ENCODE measurements at places on chromosomes 16 and 17. TPM values are rescaled to one million over a fixed set of nuclear protein-coding genes. Genes with fewer than 3 reads are reported as not detected.

- no peak for DNase-seq
Measured at GRCh38 chr16:65120831-65121721, 787 bp downstream of the CDH11 start.

DNA sequence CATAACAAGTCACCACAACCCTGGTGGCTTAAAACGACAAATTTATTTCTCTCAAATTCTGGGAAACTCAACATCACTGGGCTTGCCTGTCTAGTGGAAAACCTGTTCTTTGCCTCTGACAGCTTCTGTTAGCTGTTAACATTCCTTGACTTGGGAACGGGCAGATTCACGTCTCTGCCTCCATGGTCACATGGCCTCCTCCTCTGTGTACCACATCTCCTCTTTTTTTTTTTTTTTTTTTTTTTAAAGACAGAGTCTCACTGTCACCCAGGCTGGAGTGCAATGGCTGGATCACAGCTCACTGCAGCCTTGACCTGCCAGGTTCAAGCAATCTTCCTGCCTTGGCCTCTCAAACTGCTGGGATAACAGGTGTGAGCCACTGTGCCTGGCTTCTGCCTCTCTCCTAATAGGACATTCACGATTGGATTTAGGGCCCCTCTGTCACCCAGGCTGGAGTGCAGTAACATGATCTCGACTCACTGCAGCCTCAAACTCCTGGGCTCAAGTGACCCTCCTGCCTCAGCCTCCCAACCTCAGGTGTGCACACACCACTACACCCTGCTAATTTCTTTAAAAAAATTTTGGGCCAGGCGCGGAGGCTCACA is 11.7 kb upstream of the LLGL1 start:
- DNase-seq: no peak

GRCh38 chr17:337866-338265 is 14.7 kb downstream of the RPH3AL start:
- no peak for DNase-seq

- DNase-seq: no peak
Measured at GRCh38 chr17:27070836-27071235, 223.1 kb upstream of the WSB1 start.

DNA sequence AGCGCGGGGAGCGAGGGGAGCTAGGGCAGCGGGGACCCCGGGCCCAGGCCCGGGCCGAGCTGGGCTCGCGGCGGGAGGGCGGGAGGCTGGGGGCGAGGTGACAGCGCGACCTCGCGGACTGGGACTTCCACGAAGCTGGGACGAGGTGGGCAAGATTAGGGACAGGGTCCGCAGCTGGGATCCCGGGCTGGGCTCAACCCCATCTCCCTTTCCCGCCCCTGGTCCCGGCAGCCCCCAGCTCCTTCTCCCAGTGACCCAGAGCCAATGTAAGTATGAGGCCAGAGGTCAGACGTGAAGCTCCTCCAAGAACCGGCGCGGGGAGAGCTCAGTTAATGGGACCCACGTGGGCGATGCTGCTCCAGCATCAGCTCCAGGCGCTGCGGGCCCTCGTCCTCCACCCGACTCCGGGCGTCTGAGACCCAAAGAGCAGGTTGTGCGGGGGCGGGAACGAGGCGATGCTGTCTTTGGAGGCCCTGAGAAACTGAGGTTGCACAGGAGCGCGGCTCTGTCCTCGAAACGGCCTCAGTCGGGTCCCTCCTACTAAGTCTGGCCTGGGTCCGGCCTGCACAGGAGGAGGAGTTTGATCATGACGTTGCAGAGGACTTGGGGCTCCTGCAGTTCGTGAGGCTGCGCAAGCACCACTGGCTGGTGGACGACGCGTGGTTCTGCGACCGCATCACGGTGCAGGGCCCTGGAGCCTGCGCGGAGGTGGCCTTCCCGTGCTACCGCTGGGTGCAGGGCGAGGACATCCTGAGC is 585 bp downstream of the ALOX12 start:
- DNase-seq: no peak

GRCh38 chr16:2962334-2963073 is 1.6 kb upstream of the KREMEN2 start:
- no peak for DNase-seq

DNA sequence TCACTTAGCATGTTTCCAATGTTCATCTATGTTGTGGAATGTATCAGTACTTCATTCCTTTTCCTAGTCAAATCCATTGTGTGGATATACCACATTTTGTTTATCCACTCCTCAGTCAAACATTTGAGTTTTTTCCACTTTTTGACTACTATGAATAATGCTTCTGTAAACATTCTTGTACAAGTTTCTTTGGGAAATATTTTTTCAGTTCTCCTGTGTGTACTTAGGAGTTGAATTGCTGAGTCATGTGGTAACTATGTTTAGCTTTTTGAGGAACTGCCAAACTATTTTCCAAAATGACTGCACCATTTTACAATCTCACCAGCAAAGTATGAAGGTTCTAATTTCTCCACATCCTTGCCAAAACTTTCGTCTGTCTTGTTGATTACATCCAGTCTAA is 223.7 kb upstream of the AXIN2 start:
- DNase-seq: peak; percentile 77

- DNase-seq: no peak
Measured at GRCh38 chr17:68231541-68231940, 16.3 kb upstream of the AMZ2 start.

GRCh38 chr16:57646388-57647039 is 18.1 kb downstream of the ADGRG1 start:
- DNase-seq: no peak

GRCh38 chr16:5478036-5478435 is 380.4 kb upstream of the EEF2KMT start:
- no peak for DNase-seq

- no peak for DNase-seq
Measured at GRCh38 chr16:81586977-81587625, 142.5 kb downstream of the CMIP start.

The HSD17B1 gene
- total RNA-seq: 0.34 TPM

The FLYWCH2 gene
- 69.5 TPM for total RNA-seq

The STX1B gene
- 0.29 TPM for total RNA-seq
